ENCODE measurements at places on chromosomes 7 and 10.

DNA sequence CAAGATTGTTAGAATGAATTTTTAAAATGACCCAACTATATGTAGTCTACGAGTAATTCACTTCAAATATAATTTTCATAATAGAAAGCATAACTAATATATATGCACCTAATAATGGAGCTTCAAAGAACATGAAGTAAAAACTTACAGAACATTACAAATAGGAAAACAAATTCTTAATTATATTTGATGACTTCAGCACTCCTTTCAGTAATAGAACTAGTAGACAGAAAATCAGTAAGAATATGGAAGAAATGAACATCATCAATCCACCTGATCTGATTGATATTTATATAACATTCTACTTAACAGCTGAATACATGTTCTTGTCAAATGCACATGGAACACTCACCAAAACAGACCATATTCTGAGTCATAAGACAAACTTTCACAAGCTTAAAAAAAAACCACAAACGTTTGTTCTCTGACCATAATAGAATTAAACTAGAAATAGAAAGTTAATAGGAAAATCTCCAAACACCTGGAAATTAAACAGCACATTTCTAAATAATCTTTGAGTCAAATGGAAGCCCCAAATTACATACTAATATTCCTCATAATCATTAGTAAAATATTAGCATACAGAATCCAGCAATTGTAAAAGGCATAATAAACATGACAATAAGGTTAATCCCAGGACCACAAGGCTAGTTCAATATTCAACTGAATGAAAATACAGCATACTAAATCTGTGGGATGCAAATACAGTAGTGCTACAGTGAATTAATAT, 48.0 kb downstream of the BRAF start:
- DNase-seq: peak; percentile 23

GRCh38 chr10:17290226-17290625, 62.2 kb downstream of the VIM start:
- DNase-seq: no peak

GRCh38 chr7:101614098-101614938, 14.8 kb downstream of the MYL10 start:
- DNase-seq: no peak

DNA sequence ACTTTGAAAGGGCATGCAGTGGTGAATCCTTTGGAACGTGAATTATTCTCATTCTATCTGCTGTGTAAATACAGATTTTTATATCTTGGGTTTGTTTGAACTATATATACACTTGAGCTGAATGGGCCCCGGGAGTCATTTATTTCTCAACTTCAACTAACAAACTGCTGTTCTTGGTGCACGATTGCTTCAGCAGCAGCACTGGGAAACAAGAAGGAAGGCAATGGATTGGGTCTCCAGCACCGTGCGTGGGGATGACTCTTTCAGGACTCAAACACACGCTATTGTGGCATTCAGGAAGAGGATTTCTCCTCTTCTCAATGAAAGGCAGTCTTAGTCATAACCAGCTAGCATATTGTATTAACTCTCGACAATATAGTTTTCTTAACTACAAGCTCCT, 226.0 kb upstream of the NFE2L3 start:
- no peak for DNase-seq

DNA sequence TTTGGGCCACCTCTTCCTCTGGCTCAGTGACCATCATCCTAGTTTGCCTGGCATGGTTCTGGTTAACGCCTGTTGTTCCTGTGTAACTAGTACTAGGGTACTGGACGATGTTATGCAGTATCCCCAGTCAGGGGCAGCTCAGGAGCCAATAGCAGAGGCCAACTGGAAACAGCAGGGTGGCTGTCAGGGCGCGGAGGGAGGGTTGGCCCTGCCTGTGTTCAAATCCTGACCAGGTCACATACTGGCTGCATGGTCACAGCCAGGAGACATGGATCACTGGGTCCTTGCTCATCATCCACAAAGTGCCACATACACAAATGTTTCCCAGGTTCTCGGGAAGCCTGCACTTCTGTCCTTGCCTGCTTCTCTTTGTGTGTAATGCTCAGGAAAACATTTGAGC, 12.3 kb upstream of the RBP3 start:
- no peak for DNase-seq

- no peak for DNase-seq
These were observed 123.7 kb downstream of the CUL2 start for GRCh38 chr10:34966451-34966850.

DNA sequence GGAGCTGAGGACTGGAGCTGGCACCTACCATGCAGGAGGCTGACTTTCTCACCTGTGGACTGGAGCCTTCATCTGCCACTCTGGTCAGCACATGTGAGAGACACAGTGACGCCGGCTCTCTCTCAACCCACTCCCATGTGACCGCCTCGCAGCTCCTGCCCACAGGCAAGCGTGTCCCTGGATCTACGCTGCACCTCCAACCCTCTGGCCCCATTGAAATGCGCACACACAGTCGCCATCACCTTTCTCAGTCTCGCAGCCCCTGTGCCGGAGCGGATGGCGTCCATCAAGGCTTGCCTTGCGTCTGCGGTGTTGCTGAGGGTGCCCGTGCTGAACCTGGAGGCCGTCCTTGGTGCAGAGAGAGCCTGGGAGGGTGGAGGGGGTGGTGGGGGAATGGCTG, 242.2 kb upstream of the GRB10 start:
- no peak for DNase-seq

- no peak for DNase-seq
These were observed 15.2 kb downstream of the MYO1G start for GRCh38 chr7:44963364-44964290.

DNA sequence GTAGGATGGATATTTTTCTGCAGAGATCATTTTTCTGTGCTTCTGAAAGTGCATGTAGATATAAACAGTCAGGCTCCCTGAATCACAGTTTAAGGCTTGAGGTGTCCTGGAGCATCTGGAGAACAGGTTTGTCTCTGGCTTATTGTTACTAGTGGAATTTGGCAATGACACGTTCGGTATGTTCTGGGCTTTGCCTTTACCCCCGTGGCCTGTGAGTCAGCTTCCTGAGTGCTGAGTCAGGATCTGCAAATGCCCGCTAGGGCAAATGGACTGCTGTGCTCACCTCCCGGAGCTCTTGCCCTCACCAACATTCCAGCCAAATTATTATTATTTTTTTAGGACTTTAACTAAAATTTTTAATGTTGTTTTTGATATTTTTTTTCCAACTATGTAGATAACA, 192.5 kb upstream of the PRSS1 start:
- peak; percentile 95 for DNase-seq

GRCh38 chr7:99404235-99404976, 4.0 kb downstream of the PDAP1 start:
- no peak for DNase-seq

DNA sequence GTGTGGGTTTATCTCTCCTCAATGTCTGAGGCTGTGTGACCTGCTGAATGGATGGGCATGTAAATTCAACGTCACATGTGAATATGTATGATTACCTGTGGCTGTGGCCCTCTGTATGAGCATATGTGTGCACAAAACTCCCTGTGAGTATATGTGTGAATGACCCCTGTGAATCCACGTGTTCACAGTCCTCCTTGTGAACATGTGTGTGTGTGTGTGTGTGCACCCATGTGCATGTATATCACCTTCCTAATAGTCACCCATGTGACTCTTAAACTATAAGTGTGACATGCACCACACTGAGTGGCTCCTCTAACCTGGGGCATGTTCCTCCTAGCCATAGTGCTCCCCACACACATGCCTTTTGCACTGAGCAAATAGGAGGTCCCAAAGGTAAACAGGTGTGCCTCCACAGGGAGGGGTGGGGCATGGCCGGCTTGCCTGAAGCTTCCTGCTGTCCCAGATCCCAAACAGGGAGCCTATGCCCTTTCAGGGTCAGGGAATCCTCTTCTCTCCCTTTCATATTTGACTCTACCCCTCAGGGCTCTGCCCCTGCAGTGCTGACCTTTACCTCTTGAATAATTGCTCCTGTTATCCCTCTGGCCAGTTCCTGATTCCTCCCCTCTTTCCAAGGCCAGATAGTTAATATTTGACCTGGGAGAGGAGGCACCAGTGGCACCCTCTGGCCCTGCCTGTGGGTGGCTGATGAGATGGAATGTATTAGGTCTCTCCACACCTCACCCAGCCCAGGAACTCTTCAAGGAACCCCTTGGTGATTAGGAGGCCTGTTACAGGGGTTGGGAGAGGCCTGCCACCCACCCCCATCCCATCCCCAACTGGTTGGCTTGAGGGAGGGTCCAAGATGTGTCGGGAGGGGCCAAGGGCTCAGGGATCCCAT, 1.9 kb downstream of the SEMA4G start:
- DNase-seq: no peak

DNA sequence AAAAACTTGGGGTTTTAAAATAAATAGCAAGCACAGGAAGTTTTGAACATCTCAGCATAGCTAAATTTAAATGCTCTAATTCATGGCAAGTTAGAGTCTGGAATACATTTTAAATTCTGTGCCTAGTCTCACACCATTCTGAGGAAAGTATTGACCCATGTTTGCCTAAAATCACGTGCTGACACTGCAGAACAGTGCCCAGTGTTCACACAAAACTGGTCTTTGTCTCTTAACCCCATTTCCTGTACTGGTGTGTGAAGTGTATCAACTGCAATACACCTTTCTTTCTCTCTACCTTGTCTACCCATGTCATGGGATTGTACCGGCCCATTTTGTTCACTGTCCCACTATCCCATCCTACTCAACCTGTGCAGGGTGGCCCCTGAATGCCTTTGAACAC, 749.7 kb upstream of the POM121L12 start:
- DNase-seq: no peak

GRCh38 chr10:201328-201771, 66.1 kb downstream of the ZMYND11 start:
- no peak for DNase-seq

- DNase-seq: no peak
These were observed 269.3 kb downstream of the BICC1 start for GRCh38 chr10:58781873-58782488.

DNA sequence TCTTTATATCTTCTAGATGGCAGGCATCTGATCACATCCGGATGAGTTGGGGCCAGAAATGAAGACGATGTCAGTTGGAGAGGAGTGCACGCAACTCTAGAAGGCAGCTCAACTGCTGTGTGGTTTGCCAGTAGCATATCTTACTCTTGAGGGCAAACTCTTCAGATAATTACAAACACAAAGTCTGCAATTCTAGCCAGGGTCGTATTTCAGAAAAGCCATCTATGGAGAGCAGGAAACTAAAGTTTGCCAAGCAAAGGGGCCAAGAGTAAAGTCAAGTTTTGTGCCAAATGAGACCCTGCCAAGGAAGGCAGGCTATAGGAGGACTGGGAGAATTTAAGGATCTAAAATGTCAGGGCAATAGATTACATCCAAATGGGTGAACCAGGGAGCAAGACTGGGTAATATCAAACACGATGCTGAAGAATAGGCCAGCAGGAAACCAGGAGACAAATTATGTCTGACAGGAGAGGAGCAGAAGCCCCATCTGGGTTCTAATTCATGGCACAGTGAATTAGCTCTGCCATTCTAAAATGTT, 312.5 kb upstream of the SEMA3C start:
- no peak for DNase-seq

DNA sequence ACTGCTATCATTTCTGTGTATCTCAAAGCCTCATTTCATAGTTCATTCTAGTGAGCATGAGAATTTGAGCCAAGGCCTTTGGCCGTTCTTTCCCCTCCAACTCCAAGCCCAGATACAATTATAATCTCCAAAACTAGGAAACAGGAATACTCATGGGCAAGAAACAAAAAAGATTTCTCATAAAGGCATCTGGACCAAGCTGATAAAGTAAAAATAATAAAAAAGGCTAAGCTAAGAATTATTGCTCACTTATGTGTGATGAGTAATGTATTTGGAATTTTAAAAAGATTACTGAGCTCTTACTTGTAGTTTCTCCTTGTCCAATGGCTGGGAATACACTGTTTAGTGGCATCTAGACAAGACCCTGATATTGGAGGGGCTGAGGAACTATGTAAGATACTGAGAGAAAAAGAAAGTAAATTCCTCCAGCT, 196.4 kb upstream of the POM121L12 start:
- no peak for DNase-seq

GRCh38 chr7:14899030-14899429, 3.5 kb downstream of the DGKB start:
- no peak for DNase-seq

DNA sequence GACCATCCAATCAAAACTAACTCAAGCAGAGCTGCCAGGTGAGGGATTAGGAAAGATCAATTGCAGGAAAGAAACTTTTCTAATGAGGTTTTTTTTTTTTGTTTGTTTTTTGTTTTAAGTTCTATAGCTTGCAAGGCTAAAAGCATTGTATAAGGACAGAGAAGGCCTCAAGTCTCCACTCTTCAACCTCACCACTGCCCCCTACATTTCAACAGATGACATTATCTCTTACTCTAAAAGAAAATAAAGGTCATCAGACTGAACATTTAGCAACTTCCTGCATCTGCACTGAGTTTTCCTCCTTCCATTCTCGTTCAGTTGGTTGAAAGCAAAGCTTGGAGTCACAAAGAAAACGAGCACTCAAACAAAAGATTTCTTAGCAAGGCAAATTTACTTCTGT, 45.2 kb upstream of the EXOC4 start:
- no peak for DNase-seq

DNA sequence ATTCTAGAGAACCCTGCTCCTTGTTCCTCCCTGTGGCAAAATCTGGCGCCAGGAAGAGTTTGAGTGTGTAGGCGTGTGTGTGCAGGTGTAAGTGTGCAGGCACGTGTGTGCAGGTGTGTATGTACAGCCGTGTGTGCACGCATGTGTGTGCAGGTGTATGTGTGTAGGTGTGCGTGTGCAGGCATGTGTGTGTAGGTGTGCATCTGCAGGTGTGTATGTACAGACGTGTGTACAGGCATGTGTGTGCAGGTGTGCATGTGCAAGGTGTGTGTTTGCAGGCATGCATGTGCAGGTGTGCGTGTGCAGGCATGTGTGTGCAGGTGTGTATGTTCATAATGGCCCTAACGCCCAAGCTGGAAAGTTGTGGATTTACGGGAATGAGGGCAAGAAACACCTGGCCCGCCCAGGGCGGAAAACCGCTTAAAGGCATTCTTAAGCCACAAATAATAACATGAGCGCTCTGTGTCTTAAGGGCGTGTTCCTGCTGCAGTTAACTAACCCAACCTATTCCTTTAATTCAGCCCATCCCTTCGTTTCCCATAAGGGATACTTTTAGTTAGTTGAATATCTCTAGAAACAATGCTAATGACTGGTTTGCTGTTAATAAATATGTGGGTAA, 34.1 kb downstream of the KCTD7 start:
- no peak for DNase-seq

- no peak for DNase-seq
These were observed 26.7 kb downstream of the PIK3CG start for GRCh38 chr7:106891548-106892410.

DNA sequence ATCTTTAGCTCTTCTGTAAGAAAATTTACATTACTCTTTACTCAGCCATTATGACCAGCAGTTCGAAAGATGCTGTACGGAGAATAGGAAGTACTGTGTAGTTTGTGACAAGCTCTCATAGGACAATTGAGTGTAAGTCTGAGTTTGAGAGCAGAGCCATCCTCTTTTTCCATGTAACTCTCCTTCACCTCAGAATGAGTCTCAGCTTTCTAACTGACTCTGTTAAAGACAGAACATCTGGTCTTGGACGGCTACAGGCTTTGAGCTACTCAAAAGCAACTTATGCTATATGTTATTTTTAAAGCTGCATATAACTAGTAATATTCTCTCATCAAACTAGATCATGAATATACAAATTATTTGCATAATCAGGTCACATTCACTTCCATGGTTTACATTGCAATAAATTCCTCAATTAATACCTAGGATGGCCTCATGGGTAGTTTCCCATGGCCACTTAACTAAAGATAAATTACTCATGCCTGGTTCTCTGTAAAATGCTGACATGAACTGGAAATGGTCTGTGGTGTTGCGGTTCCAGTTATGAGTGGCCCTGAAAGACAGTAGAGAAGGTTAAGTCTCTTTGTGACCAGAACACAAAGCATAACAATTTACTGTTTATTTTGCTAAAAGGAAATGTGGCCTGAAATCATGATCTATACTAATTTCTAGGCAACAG, 358.7 kb downstream of the PHF14 start:
- DNase-seq: no peak
